ENCODE measurements at places on chromosomes 6 and 20.

- no peak for DNase-seq
Measured at GRCh38 chr6:144901412-144901811, 616.3 kb downstream of the UTRN start.

DNA sequence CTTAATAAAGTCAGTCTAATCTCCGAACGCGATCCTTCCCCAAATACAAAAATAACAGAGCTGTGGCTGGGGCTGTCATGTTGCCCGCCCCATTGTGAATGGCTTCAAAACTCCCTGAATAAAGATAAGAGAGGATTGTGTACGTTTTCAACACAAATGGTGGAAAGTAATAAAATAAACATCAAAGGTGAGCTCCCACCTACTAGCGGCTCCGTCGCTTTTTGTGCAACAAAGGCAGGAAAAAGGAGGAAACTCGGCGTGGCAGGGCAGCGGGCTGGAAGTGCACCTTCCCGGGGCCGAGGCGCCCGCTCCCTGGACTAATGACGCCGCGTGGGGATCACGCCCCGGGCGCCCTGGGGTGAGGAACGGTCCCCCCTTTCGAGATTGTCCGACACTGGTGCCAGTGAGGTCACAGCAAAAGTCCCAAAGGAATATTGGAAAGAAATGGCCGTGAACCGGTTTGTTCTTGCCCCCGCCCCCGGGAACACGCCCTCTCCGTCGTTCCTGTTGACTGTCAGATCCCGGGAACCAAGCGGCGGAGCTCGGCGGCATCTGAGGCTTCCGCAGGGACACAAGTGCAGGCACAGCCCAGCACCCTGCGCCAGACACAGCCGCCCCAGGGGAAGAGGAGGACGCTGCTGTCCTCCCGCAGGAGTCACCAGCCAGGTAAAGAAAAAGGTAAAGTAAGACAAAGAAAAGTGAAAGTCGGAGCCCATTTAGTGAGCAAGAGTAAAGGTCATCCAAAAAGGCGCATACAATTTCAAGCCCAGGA lies 1.1 kb upstream of the FOXQ1 start:
- DNase-seq = no peak

DNA sequence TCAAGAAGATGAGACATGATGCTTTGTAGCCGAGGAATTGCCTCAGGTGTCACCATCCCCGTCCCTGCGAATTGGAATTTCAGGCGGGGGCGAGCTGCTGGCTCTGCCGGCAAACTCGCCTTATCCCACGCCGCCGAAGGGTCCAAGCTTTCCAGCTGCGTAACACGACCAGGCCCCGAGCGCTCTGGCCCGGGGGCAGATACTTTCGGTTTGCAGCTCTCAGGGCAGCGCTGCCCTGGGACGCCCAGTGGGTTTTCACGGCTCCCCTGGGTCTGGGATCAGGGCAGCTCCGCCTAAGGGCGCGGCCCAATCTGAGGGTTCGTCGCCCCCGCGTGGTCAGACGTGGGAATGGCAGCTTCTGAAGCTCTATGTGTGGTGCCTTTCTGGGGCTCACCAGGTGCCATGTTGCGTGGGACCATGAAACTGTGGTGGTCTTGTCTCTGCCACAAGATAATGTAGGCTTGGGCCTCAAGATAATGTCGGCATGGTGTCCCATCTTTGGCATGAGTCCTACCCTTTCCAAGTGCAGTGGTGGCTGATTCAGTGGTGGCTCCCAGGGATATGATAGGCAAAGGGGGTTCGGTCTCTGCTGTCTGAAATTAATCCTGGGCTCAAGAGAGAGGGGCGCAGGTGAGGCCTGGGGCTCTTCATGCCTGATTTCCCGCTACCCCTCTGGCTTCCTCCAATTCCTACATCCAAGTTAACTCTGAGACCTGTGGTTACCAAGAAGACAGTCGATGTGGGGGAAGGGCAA lies 21.0 kb downstream of the PIGT start:
- DNase-seq = peak; percentile 71

- DNase-seq = no peak
Measured at GRCh38 chr20:39358052-39358451, 395.9 kb downstream of the DHX35 start.

GRCh38 chr6:21769405-21769861 lies 175.9 kb downstream of the SOX4 start:
- no peak for DNase-seq

GRCh38 chr20:59178983-59179595 lies 15.5 kb downstream of the ZNF831 start:
- no peak for DNase-seq

GRCh38 chr6:91330896-91331295 lies 744.0 kb upstream of the MAP3K7 start:
- no peak for DNase-seq

- DNase-seq = no peak
Measured at GRCh38 chr6:118179048-118179447, 272.0 kb downstream of the SLC35F1 start.

DNA sequence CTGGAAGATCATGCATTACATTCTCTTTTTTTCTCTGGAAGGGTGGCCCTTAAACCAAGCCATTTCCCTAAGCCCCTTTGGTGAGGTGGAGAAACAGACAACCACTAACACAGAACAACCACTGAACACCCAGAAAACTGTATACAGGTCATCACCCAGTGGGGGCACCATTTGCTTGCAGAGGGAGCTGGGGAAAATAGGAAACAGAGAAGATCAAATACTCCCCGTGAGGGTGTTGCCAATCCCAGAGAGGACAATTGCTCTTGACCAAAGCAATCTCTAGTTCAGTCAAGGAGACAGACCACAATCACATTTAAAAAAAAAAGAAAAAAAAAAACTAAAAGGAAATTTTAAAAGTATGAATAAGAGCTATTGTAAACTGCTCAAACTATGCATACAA lies 865 bp upstream of the DAAM2 start:
- DNase-seq = no peak

DNA sequence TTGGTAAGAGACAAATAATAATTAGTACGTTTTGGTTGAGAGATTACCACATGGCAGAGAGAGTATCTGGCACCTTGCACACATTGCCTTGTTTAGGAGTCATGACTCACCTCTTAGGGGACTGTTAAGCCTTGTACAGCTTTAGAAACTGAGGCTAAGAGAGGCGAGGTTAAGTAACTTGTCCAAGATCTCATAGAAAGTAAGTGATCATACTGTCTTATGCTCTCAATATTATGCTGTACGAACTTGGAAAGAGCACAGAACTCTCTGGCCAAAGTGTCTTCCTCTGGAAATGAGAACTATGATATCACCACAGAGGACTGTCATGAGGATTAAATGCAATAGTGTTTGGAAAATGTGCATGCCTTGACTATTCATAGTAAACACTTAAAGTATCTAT lies 249.0 kb downstream of the UTRN start:
- DNase-seq = no peak

- DNase-seq = no peak
Measured at GRCh38 chr20:46004889-46005473, 3.7 kb upstream of the MMP9 start.

GRCh38 chr6:43776115-43776798 lies 6.2 kb downstream of the VEGFA start:
- no peak for DNase-seq

- no peak for DNase-seq
Measured at GRCh38 chr6:170167657-170168159, 123.2 kb downstream of the DLL1 start.

DNA sequence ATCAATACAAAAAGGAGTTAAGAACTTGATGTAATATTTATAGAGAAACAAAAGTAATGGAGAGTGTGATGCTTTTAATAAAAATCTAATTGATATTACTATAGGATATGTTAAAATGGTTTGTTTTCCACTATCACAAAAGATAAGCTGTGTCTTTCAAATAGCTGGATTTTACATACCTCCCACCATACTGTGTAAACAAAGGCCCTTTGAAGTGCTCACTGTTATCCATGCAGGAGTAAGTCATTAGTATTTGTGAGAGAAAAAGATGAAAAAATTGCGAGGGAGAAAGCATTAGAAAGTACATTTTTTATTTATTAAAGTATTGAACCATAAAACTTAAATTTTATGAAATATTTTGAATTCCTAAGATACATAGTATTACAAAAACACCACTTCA lies 733.0 kb downstream of the GRIK2 start:
- no peak for DNase-seq

Data from right renal pelvis (tissue), 4 donors.